ENCODE measurements at places on chromosomes 6 and 20.

GRCh38 chr6:24931718-24932691 is 3.8 kb downstream of the RIPOR2 start:
- DNase-seq: no peak

GRCh38 chr20:46696791-46697279 is 7.6 kb upstream of the TP53RK start:
- DNase-seq: no peak

- DNase-seq: peak; percentile 16
These were observed 924.1 kb downstream of the EPHA7 start for GRCh38 chr6:92495242-92495641.

GRCh38 chr6:14252271-14252850 is 134.8 kb downstream of the CD83 start:
- no peak for DNase-seq

DNA sequence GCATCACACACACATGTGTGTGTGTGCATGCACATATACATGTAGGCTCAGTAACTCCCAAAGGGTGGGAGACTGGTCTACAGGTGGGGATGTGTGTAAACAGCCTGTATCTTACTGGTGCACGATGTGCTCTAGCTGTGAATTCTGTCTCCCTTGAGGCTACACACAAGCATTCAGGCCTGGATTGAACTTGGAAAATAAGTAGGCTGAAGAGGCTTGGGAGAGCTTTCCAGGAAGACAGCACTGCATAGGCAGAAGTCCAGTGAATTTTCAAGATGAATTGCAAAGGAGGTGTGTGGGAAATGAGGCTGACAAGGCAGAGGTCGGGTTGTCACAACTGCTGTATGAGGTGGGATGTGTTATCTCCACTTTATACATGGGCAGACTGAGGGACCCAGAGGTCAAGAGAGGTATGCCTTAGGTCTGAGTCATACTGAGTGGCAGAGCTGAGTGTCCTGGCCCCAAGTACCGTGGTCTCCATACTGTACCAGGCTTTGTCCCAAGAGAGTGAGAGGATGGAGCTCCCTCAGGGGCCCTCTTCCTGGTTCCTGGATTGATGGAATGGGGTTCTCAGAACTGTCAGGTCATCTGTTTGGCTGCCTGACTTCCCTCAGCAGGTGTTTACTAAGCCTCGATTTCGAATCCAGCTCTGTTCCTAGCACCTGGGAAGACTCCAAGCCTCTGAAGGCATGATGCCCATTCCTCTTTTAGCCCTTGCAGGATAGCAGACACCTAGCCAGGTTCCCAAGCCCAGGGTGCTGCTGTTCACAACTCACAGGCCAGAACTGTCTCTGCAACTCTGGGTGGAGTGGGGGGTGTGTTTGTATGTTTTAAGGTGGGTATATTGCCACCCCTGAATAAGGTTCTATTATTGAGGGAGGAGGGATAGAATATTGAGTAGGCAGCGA is 14.4 kb downstream of the SNPH start:
- DNase-seq: no peak

GRCh38 chr20:34110745-34111641 is 1.1 kb downstream of the EIF2S2 start:
- DNase-seq: peak; percentile 44

DNA sequence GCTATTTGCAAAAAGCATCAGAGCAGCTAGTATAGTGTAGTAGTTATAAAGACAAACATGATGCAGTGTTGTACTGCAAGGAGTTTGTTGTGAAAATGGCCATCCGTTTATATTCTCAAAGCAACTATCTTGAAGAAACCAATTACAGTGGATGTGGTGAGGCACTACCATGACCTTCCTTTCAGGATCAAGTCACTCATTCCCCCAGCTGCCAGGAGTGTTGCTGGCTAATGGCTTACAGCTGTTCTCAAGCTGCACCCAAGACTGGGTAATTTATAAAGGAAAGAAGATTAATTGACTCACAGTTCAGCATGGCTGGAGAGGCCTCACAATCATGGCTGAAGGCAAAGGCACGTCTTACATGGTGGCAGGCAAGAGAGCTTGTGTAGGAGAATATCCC is 29.0 kb downstream of the ADGRF4 start:
- no peak for DNase-seq

DNA sequence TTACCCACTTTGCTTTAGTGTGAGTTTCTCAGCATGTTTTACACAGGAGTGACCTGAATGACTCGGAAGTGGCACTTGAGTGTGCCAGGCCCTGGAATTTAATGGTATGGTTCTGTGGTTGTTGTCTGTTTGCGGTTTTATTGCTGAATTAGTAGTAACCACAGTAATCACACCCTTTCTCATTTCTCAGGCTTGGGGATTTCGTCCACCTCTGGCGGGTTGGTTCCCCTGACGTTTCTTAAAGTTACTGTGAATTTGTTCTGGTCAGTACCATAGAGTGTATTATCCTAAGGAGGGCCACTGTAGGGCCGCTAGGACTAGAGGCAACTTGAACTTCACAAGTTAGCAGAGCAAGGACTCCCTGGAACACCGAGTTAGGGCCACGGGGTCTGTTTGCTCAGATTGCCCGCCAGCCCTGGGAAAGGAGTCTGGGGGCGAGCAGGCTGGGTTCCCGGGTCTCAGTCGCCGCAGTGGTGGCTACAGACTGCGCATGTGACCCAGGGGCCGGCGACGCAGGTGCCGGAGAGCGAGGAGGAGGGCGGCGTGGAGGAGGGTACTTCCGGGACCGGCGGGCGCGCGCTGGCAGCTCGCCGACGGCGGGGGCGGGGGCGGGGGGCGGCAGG is 546 bp upstream of the KLHL32 start:
- DNase-seq: no peak

GRCh38 chr6:2857580-2858337 is 16.1 kb upstream of the SERPINB1 start:
- peak; percentile 64 for DNase-seq

- DNase-seq: no peak
These were observed 24.4 kb upstream of the SLCO4A1 start for GRCh38 chr20:62617711-62618483.

- DNase-seq: peak; percentile 81
These were observed 39.2 kb downstream of the GNAS start for GRCh38 chr20:58891718-58892140.

DNA sequence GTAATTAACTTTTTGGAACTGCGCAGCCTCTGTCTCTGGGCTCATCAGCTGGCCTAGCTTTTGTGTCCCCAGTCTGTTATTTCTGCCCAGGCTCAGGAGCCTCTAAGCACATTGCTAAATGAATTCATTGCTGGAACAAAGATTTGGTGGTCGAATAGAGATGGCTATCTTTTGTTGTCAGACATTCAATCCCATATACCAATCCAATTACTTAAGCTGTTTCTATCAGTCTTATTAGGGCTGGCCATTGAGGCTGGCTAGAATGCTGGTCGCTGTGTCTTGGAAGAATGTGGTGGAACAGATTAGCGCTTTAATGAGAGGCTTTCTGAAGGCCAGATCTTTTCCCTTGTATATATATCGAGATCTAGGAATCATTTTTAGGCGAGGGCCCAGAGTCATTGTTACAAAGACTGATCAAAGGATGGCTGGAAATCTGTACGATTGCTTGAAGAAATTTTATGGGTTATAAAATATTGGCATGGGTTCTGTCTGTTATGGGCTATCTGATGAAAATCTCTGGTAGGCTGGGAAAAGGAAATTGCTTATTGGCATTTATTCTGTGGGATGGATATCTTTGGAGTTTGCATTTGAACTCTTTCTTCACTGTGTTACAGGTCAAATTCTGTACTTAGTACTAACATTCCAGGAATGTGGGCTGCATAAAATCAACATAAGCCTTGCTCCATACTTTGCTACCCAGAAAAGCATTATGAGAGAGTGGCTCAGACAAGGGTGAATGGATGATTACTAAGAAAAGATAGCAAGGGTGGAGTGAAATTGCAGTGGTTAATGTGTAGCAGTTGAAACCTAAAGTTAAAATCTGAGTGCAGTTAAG is 34.8 kb upstream of the JAG1 start:
- DNase-seq: no peak

DNA sequence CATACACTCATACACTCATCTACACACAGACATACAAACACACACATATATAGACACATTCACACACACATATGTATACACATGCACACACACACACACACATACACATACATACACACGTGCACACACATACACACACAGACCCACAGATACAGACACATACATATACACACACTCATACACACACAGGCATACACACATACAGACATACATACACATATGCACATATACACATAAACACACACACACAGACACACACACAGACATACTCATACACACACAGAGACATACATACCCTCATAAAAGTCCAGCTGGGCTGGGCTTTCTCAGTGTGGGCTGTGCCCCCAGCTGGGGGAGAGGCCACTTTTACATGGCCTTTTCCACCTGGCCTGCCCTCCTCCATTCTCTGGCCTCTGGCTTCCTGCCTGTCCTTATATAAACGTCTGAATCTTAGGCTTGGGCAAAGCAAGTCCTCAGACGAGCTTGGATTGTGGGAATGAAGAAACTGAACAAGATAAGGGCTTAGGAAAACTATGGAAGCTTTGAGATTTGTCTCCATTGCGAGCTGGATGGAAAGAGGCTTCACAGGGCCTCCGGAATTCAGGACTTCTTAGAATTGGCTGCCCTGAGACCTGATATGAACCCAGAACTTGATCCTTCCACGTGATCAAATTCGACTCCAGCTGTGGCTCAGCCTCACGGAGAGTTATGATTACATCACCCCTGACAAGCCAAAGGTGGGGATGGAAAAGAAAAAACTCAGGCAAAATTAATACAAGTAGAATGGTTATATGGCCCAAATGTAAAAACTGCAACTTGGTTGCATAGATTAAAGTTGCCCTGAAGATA is 22.5 kb upstream of the CST3 start:
- DNase-seq: no peak

DNA sequence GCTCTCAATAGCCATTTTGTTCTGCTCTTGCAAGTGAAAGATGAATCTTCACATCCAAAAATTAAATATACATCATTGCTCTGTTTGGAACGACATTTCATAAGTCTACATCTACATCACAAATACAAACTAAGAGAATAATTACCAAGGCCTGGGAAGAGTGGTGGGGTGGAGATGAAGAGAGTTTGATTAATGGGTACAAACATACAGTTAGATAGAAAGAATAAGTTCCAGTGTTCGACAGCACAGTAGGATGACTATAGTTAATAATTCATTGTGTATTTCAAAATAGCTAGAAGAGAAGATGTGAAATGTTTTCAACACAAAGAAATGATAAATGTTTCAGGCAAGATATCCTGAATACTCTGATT is 38.0 kb upstream of the CAP2 start:
- no peak for DNase-seq

DNA sequence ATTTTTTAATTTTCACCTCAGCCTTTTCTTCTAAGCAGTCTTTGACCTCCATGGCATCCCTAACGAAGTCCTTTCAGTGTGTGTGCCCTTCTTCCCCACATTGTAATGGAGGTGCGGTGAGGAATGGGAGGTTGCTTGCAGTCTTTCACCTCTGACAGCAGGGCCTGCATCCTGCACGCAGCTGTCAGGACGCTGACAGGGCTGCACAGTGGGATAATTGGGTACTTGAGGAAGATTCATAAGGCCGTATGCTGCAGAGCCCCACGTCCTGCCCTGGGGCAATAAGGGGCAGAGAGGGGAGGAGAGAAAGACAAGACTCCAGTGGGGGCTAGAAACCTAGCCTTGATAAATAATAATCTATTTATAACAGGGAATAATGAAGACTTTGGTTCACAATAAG is 184.7 kb downstream of the SAMD5 start:
- DNase-seq: no peak

DNA sequence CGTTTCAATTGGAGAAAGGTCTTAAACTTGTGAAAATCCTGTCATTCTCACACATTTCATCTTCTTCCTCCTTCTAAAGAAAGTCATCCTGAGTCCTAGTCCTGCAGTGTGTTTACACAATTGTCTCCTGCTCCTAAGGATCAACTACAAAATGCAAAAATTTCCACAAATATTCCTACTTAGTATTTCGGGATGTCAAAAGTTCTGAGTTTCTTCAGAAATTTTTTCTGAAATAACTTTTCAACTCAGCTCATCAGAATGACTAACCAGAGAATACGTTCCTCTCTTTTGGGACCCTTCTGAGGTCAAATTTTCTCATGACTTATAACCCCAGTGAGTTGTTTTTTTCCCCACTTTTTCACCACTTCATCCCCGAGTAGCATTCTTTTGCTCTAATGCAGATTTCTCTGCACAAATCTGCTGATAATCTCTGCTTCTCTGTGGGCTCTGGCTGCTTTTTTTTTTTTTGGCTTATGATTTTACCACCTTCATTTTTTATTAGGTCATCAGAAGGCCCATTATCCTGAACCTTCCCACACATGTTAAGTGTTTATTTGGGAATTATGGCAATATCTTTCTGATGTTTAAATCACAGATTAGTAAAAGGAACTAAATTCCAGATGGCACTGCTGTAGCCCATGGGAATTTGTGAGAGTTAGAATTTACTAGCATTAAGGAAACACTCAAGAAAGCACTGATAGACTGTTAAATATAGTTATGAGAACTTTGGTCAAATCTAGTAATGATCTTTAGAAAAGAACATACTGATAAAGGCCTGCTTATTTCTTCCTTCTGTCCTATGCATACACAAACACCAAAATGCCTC is 41.4 kb downstream of the MAP3K5 start:
- DNase-seq: no peak

GRCh38 chr6:35495258-35496035 is 1.4 kb downstream of the TEAD3 start:
- DNase-seq: no peak

DNA sequence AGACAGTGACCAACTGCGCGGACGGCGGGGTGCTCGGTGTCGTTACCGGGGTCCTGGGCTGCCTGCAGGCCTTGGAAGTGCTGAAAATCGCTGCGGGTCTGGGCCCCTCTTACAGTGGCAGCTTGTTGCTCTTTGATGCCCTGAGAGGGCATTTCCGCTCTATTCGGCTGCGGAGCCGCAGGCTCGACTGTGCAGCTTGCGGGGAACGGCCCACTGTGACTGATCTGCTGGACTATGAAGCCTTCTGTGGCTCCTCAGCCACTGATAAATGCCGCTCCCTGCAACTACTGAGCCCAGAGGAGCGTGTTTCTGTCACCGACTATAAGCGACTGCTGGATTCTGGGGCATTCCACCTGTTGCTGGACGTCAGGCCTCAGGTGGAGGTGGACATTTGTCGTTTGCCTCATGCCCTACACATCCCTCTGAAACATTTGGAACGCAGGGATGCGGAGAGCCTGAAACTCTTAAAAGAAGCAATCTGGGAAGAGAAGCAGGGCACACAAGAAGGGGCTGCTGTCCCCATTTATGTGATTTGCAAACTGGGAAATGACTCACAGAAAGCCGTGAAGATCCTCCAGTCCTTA is 1.0 kb downstream of the MOCS3 start:
- no peak for DNase-seq

GRCh38 chr20:31972471-31973021 is 4.6 kb downstream of the XKR7 start:
- no peak for DNase-seq

- no peak for DNase-seq
These were observed 13.1 kb downstream of the RIOK1 start for GRCh38 chr6:7402716-7403115.

DNA sequence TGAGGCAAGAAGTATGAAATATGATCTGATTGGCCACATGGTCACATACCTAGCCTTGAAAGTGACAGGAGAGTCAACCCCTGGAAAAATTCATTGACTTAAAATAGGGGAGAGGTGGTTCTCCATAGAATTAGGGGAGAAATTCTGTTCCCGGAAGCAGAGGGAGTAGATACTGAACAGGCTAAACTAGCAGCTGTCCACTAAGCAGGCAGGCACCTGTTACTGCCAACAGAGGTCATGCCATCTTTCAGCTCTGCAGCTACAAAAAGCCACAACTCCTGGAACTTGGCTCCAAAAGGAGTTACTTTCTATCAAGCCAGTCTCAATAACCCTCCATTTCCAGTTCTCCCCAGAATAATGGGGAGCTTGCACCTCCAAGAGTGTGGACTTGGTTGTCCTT is 352.5 kb downstream of the MAFB start:
- peak; percentile 4 for DNase-seq
